Stimulated activated CD8-positive, alpha-beta memory T cell treated with anti-CD3 and anti-CD28 coated beads, Interleukin-7, amount 100 ng/mL, for 1 hour (primary cell): ENCODE measurements at places on chromosomes 12 and 14.

- DNase-seq, result no peak
These were observed 8.7 kb downstream of the DRAM1 start for GRCh38 chr12:101885912-101886561.

- DNase-seq, result no peak
These were observed 7.1 kb upstream of the ARL1 start for GRCh38 chr12:101414533-101415119.

GRCh38 chr14:62796431-62796830 lies 248.8 kb downstream of the KCNH5 start:
- DNase-seq, result no peak

GRCh38 chr12:79555028-79555925 lies 135.5 kb downstream of the PAWR start:
- no peak for DNase-seq

DNA sequence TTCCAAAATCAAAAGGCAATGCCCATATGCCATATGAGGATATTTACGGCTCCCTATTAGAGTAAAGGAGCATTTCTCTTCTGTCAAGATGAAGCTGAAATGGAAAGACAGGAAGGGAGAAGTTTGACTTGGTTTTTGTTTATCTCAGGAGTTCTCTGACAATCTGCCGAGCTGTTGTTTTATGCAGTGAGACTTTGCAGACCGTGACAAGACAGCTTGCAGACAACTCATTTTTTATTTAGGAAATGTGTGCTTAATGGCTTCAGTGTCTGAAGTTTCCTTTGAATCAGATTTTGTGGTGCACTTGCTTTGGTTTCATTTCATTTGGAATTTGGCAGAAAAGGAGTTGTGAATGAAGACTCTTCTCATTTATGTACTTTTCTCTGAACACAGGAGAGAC lies 145.4 kb downstream of the C12orf50 start:
- DNase-seq, result no peak

- DNase-seq, result no peak
These were observed at the start of gene NUAK1 for GRCh38 chr12:106138633-106139421. Gene NUAK1 (minus strand): TSS chr12:106138954. CDS start chr12:106138653, 301 bp downstream.

DNA sequence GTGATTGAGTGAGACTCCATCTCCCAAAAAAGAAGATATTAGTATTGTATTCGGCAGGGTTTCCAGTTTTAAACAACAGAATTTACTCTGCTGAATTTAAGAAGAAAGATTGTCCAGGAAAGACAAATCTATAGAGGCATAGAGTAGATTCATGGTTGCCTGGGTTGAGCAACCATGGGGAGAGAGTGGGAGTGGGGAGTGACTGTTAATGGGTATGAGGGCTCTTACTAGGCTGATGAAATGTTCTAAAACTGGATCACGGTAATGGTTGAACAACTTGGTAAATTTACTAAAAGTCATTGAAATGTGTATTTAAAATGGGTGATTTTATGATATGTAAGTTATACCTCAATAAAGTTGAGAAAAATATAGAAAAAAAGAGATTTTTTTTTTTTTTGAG lies 13.9 kb upstream of the C12orf76 start:
- DNase-seq, result no peak

DNA sequence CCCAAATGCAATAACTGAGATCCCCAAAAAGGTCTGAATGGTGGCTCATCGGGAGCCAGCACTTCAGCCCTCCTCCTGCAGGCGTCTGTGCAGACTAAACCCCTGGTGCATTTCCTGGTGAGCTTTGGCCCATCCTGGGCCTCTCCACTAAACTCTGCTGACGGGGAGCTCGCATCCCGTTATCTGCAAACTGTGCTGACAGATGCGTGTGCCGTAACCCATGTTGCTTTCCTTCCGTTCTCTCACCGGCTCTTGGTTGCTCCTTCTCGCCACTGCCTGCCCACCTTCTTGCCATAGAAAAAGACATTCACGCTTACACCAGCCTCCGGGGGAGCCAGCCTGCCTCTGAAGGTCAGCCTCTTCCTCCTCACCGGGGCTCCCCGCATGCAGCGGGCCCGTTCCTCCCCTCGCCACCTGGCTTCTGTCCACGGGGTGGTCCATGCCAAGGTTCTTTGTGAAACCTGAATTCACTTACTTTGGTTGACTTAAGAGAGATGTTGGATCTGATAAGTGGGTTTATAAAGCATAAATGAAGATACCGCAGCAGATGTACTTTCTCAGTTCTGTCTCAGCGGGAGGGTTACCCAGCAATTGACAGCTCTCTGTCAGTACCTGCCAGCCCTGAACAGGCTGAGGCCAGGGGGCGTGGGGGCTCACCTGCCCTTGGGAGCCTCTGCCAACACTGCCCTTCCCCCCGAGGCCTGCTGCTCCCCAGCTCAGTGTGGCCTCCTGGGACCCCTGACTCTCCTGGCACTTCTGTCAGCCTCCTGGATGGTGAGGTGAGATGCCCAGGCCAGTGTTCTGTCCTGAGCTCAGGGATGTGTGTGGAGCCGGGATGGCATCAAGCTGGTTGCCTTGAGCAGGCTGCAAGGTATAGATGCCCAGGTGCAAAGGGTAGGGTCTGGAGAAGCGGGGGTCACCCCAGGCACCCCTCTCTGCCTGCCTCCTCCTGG lies 14.2 kb downstream of the ZFYVE21 start:
- no peak for DNase-seq

DNA sequence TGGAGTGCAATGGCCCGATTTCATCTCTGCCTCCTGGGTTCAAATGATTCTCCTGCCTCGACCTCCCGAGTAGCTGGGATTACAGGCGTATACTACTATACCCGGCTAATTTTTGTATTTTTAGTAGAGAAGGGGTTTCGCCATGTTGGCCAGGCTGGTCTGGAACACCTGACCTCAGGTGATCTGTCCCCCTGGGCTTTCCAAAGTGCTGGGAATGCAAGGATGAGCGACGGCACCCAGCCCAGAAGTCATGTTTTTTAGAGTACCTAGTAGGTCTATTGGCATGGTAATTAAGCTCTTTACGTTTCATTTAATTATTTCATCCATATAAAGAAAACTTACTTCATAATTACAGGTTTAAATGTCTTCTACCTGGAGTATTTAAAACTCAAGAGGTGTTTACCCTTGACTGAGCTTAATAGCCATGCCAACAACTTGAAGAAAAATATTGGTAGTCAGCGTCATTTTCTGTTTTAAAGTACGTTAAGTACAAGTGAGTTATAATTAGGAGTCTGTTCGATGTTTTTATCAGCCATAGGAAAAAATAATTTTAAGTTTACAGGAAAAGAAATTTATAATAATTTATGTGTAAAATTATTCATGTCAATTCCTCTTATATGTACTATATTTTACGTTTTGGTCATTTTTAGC lies 4.0 kb downstream of the TMPO start:
- no peak for DNase-seq

- DNase-seq, result no peak
These were observed 257.0 kb upstream of the MGAT4C start for GRCh38 chr12:86513226-86513625.

GRCh38 chr12:44247588-44247987 lies 411.7 kb downstream of the TMEM117 start:
- DNase-seq, result no peak

- no peak for DNase-seq
These were observed 371.1 kb downstream of the FSCB start for GRCh38 chr14:44135972-44136371.

DNA sequence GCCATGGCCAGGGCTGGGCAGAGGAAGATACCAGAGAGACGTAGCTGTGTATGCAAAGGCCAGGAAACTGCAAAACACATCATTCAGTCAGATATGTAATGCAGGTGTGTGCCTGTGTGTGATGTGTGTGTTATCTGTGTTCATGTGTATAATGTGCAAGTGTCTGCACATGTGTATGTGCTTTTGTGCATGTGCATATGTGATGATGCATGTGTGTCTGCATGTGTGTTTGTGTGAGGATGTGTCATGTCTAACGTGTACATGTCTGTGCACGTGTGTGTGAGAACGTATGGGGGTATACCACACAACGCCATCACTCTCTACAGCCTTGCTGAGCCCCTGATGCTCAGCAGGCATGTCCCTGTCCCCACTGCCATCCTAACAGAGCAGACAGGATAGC lies 9.7 kb downstream of the DIO3 start:
- no peak for DNase-seq

GRCh38 chr12:104667139-104667538 lies 210.4 kb downstream of the CHST11 start:
- DNase-seq, result no peak

DNA sequence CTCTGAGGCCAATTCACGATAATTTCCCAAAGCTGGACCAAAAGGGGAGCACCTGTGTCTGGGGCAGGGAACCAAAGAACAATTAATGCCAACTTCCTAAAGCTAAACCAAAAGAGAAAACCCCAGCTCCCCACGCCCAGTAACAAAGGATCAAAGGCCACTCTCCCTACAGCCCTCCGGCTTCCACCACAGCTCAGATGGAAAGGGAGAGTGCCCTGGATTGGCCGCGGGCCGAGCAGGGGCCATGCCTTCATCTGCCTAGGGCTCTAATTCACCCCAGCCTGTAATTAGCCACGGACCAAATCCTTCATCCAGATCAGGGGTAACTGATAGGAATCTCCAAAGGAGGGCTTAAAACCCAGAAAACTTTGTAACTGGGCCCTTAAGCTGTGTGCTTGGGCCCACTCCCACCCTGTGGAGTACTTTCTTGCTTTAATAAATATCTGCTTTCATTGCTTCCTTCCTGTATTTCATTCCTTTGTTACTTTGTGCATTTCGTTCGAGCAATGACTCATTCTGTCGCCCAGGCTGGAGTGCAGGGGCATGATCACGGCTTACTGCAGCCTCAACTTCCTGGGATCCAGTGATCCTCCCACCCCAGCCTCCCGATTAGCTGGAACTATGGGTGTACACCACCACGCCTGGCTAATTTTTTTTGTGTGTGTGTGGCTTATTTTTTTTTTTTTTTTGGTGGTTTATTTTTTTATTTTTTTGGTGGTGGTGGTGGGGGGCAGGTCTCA lies 65.5 kb upstream of the PPP4R3A start:
- no peak for DNase-seq

DNA sequence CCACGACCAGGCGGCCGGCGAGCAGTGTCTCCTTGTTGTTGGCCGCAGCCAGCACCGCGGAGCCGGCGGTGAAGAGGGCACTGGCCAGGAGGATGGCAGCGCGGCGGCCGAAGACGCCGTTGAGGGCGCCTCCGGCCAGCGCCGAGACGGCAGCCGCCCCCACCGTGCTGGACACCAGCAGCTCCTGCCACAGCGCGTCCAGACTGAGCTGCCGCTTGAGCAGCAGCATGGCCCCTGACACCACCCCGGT lies 691 bp downstream of the SLC2A13 start:
- DNase-seq, result no peak

DNA sequence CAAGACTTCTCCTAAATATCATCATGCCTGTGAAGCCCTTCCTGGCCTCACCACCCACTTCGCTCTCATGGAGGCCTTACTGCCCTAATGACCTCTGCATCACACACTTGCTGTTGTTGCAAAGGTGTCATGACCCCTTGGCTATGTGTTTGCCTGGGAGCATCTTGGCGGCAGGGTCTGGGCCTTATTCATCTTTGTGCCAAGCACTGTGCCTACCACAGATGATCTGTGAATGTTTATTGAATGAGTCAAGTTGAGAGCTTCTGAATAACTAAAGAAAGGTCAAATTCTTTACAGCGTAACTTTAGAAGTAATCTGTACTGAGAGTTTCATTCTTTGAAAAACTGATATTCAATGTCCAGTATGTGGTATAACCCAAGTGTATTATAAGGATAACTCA lies 113.3 kb downstream of the TTC8 start:
- no peak for DNase-seq

DNA sequence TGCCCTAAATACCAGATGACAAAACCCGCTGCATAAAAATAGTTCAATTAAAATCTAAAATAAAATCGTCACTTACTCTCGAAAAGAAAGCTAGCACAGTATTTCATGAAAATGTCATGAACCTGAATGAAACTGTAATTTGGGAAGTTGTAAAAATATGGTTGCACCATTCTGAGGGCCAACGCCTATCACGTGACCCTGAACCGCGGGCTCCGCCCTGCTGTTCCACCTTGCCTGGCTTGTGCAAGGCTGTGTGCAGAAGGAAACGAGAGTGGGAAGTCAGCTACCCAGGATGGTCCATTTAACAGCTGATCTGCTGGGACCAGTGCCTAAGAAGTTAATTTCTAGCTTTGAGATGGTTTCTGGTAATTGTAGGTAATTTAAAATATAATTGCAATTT lies 91.7 kb upstream of the BMP4 start:
- no peak for DNase-seq

- no peak for DNase-seq
These were observed 62.3 kb downstream of the SAMD4A start for GRCh38 chr14:54629183-54629582.

- DNase-seq, result no peak
These were observed 439.8 kb upstream of the OR4E1 start for GRCh38 chr14:22113401-22113800.

DNA sequence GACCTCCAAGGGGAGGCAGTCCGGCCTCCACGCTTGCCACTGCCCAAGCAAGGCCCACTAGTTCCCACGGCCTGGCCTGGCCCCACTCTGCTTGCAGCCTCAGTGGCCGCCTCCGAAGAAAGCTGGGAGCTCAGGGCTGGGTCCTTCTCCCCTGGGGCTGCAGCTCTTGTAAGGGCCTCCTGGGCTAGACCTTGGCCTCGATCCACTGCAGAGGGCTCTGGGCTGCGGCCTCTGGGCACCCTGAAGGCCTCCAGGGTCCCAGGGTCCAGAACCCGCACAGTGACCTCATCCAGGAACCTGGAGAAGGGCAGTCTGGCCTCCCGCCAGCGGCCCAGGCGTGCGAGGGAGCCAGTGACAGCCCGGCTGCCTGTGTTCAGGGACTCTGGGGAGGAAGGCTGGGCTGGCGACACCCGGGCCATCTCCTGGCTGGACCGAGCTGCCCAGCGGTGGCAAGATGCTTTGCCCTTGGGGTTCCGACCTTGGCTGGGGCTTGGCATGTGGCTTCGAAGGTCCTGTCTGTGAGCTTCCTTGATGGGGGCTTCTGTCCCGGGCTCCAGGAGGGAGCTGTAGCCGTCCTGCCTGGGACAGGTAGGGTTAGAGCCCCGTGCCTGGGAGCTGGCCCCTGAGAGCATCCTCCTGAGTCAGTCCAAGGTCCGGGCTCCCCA lies 9.8 kb downstream of the BEGAIN start:
- DNase-seq, result no peak

GRCh38 chr14:68510201-68511128 lies 282.4 kb downstream of the ZFP36L1 start:
- no peak for DNase-seq

DNA sequence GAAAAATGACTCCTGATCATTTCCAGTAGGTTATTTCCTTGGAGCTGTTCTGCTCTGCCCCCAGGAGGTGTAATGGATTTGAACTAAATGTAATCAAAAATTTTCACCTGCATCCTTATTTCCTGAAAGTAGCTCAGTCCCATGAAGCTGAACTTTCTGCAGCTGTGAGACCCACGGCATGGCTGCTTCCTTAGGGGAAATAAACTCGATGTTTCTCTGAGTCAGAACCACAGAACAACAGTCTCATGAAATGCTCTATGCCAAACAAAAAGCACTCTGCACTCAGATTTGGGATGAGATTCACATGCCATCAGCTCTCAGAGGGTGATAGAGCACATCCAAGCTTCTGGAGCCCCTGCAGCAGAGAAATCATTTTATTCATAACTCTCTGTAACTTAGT lies 224.1 kb upstream of the PLEKHG7 start:
- no peak for DNase-seq

- DNase-seq, result no peak
These were observed 164.3 kb upstream of the BCL2L14 start for GRCh38 chr12:11906286-11906935.

- DNase-seq, result no peak
These were observed 18.7 kb downstream of the CKAP4 start for GRCh38 chr12:106229036-106229591.

GRCh38 chr14:64515053-64515452 lies 10.5 kb downstream of the ZBTB1 start:
- no peak for DNase-seq
